ENCODE measurements at places on chromosomes 7 and 10.

GRCh38 chr10:75208181-75208580, 2.4 kb upstream of the VDAC2 start:
- DNase-seq, result no peak

DNA sequence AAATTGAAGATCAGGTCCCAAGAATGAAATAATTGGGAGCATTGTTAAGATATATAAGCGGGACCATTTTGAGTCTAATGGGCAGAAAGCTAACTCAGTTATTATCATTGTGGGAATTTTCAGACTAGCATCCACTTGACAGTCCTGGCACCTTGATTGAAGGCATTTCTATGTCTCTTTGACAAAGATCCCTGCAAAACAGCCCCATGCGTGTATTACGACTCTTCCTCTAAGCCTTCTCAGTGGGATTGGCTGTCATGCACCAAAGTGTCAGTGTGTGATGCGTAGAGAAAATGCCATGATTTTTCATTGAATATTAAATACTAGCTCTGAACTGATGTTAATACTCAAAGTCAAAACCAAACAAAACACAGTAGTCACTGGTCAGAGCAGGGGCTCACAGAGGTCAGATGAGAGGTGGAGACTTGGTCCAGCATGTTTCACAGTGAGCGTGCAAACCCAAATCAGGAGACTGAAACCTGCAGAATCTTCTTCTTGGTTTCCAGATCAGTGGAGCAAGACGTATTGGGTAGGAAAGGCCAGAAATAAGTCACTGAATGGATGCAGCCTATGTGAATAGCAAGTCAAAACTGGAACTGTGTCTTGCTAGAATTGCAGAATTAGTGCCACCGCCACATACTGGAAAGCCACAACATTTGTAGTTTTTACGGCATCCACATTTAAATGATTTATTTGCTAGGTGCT, 303.6 kb upstream of the AKR1E2 start:
- DNase-seq, result no peak

GRCh38 chr10:86391236-86391840, 24.7 kb upstream of the GRID1 start:
- no peak for DNase-seq

DNA sequence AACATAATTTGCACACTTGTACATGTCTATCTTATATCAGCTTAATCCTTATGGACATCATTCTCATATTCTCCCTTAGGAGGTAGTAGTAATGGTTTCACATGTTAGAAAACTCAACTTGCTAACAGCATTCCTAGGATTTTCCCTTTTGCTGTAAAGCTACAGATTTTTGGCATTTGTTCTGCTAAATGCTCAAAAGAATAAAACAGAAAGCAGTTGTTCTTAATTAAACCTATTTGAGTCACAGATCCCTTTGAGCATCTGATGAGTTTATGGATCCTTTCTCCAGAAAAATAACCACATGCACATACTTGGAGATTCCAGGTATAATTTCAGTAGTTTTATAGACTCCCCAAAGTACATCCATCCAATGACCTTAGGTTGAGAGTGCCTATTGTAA, 122.9 kb upstream of the BET1 start:
- DNase-seq, result no peak

- DNase-seq, result no peak
Measured at GRCh38 chr7:75729851-75730274, 8.9 kb downstream of the HIP1 start.

GRCh38 chr10:74916283-74916682, 89.9 kb downstream of the KAT6B start:
- no peak for DNase-seq

GRCh38 chr7:31104361-31105255, 52.5 kb downstream of the ADCYAP1R1 start:
- DNase-seq, result no peak

GRCh38 chr7:30485667-30486066, 7.1 kb upstream of the NOD1 start:
- no peak for DNase-seq

DNA sequence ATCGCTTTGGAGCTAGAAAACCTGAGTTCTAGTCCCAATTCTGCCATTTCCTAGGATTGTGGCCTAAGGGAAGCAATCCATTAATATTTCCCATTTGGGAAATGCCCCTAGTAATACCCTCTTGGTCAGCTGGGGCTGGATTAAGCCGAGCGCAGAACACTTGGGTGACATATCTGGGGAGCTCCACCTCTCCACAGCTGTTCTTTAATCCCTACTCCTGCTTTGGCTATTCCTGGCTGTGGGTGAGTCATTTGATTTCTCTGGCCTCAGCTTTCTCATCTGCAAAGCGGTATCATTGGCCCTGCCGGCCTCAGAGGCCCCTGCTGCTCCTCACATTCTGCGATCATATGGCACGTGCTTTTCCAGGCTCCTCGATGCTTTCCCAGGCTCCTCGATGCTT, 108.3 kb downstream of the BUB3 start:
- DNase-seq, result no peak
